Karpas-422 (cell line): ENCODE measurements at places on chromosomes 16 and 17. TPM values are rescaled to one million over a fixed set of nuclear protein-coding genes. Genes with fewer than 3 reads are reported as not detected.

- DNase-seq = no peak
Observed at GRCh38 chr16:31527734-31528274, at the start of gene AHSP. Gene AHSP, plus strand, starts transcription at chr16:31527900. Its CDS starts 240 bp downstream, at chr16:31528140.

DNA sequence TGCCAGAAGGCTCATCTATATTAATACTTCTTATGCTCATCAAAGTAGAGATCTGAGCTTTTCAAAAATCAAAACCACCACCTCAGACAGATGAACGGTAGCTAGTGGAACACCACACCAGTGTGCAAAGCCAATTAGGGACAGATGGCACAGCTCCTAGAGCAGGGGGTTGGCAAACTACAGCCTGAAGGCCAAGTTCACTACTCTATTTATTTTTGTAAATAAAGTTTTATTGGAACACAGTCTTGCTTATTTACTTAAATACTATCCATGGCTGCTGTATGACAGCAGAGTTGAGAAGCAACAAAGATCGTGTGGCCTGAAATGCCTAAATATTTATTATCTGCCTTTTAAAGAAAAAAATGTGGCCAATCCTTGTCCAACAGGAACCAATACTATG, 56.8 kb downstream of the AMFR start:
- DNase-seq = no peak

DNA sequence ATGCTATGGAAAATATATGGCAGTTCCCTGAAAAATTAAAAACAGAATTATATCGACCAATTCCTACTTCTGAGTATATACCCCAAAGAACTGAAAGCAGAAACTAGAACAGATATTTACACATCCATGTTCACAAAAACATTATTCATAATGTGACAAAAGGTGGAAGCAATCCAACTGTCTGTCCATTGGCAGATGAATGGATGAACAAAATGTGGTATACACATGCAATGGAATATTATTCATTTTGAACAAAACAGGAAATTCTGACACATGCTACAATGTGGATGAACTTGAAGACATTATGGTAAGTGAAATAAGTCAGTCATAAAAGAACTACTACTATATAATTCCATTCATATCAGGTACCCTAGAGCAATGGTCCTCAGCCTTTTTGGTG, 263.5 kb upstream of the AXIN2 start:
- DNase-seq = no peak

The HOXB4 gene
- total RNA-seq = 4.3 and 6.6 TPM in 2 replicates
